A549 treated with ZK216348 at 1 μM for 4 hours (cell line): ENCODE measurements at places on chromosomes 3 and 15. TPM values are rescaled to one million over a fixed set of nuclear protein-coding genes. Genes with fewer than 3 reads are reported as not detected.

Gene KLF15
- total RNA-seq = 0.11 to 0.30 TPM (median 0.13 TPM) in 5 replicates

Gene MYRIP
- total RNA-seq = not detected in 5 replicates

Gene CCK
- 0.48 to 1.9 TPM (median 1.5 TPM) in 5 replicates for total RNA-seq

Gene BFSP2
- total RNA-seq = not detected in 5 replicates
